MV-4-11 (cell line): ENCODE measurements at places on chromosomes 6 and 20.

GRCh38 chr6:7806711-7807110, 80.8 kb downstream of the BMP6 start:
- no peak for DNase-seq

- no peak for DNase-seq
Measured at GRCh38 chr6:75350156-75350555, 65.6 kb upstream of the TMEM30A start.

- no peak for DNase-seq
Measured at GRCh38 chr20:45363611-45364492, 896 bp downstream of the SYS1 start.

DNA sequence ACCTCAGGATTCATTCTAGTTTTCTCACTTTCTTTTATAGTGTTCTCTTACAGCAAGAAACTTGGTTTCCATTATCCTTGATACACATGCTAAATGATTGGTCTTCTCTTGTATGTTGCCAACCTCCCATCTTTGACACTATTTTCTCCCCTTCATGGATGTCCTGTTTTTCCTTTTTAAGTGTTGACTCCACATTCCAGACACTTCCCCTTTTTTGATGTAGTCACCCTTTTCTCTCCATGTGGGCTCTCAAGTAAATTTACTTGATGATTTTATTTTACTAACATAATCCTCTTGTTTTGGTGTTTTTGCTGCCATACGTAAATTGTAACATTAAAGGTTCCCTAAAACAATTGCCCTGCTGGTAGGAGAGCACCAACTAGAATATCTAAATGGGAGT, 148.1 kb downstream of the ZFAND3 start:
- DNase-seq = peak; percentile 24

- no peak for DNase-seq
Measured at GRCh38 chr6:147053311-147053921, 150.8 kb upstream of the STXBP5 start.

DNA sequence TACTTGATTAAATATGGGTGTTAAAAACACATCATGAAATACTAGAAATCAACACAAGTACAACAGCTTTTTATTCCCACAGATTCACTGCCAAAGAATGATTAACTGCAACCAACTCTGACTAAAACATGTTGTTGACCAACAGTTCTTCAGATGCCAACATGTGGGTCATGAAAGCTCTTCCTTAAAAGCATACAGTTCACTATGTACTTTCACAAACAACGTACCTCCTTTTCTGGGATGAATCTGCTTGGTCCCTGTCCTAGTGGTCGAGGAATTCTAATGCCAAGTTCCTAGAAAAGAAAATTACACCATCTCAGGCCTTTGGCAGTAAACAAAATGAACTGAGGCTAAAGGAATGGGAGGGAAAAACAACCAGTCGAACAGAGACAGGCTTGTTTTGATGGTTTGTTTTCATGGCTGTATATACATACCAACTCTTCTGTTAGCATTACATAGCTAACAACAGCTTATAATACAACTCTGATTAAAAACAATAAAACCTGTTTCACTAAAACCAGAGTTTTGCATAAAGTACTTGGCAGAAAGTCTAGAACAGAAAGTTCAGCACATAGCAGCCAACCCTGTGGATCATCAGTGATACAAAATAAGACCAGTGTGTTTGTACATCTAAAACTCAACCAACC, 92.5 kb downstream of the SESN1 start:
- no peak for DNase-seq

GRCh38 chr6:921400-921799, 228.5 kb upstream of the EXOC2 start:
- no peak for DNase-seq

DNA sequence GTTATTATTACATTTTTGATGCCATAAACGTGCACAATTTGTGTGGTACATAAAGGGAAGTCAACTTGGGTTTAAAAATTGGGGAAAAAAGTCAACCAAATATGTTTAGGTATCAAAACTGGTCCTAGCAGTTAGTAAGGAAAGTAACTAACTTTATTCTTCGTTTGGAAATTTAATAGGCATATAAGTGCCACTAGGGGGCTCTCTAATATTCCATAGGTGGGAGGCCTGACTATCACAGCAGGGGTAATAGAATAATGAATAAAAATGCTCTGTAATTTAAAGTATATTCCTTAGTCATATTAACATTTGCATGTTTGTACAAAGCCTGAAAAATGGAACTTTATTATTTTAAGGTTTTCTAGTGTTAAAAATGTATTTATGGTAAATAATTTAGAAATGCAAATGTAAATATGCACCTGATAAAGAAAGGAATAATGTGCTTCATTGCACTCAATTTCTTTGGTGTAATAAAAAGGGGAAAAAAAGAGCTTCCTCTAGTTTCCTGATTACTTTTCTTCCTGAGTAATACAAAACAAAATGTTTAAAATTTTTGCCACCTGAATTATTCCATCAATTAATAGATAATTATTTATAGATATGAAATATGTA, 125.7 kb upstream of the HDAC2 start:
- DNase-seq = peak; percentile 17

DNA sequence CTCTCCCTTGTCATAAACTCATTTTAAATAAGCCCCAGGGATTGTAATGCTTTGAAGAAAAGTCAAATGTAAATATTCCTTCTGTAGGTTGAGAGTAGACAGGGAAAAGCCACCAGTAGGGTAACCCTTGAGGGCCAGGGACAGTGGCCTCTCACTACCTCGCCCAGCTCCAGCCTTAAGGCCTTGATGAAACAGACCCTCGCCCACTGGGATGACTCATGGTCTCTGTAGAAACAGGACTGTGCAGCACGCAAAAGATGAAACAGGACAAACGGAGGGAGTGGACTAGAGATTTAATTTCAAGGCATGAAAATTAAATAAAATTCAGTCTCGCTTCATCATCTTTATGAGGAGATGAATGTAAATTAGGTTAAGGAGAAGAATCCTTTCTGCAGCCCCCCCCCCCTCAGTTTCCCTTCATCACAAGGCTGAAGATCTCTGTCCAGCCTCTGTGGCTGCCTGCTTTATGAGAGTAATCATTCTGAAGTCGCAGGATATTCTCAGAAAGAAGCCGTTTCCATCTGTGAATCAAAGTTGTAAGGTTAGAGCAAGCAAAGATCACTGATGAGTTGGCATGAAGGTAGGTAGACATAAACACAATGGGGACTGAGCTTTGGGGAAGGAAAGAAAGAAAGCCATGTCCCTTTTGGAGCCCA, 60.4 kb downstream of the TMEM200A start:
- DNase-seq = no peak
